ENCODE measurements at places on chromosomes 11 and 22.

DNA sequence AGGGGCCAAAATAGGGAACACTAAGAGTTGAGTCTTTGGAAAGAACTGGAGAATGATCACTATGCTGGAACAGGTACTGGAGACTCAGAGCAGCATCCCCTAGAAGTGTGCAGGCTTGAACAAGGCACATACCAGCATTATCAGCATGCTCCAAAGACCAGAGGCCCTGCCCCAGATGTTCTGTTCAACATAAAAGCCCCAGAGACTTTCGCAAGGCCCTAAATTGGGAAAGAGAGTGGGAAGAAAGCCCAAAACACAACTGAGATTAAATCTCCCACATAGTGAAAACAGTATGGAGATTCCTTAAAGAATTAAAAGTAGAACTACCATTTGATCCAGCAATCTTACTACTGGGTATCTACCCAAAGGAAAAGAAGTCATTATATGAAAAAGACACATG is 9.4 kb downstream of the CNGA4 start:
- DNase-seq = no peak

DNA sequence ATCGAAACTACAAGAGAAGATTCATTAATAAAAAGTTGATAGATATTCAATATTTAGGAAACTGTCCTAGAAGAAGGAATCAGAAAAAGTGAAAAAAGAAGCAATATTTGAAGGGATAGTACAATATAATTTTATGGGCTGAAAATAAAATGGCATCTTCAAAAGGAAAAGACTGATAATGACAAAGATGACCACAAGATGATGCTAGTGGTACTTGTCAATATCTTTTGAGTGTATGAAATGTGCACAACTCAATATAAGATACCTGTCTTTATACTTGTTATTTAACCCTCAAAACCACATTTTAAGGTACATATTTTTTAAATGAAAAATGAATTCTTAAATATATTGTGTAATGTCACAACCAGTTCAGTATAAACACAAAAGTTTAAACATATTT is 1059.6 kb upstream of the RAG2 start:
- DNase-seq = no peak

DNA sequence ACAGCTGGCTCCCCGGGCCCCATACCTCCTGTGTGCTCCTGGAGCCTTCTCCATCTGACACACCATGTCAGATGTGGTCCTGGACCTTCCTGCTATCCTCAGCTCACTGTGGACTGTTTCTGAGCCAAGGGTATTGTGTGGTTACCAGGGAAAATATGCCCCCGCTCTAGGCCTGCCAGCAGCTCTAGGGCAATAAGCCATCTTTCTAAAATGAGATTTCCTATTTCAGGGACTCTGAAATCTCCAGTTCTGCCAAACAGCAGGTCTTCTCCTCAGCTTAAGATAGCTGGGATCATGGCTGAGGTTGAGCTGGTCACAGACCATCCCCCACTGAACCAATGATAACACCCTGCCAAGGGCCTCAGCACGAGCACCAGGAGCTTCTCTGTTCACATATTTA is 227.6 kb downstream of the ST3GAL4 start:
- no peak for DNase-seq

- DNase-seq = no peak
These were observed 139.5 kb upstream of the GUCY1A2 start for GRCh38 chr11:107157809-107158187.

DNA sequence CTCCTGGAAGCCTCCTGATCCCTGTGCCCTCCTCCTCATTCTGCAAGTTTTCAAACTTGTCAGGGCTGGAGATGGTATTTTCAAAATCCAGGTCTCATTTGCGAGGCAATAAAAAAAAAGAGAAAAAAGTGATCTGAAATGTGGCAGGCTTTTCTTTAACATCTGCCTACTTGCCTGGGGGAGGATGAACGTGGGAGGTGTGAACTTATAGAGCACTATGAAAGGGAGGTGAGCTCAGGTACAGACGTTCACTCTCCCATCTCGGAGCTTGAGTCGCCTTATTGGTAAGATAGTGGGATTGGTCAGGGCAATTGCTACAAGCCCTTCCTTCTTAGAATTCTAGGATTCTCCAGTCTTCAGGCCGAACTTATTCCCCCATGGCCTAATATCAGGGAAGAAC is 104.8 kb upstream of the CADM1 start:
- no peak for DNase-seq

DNA sequence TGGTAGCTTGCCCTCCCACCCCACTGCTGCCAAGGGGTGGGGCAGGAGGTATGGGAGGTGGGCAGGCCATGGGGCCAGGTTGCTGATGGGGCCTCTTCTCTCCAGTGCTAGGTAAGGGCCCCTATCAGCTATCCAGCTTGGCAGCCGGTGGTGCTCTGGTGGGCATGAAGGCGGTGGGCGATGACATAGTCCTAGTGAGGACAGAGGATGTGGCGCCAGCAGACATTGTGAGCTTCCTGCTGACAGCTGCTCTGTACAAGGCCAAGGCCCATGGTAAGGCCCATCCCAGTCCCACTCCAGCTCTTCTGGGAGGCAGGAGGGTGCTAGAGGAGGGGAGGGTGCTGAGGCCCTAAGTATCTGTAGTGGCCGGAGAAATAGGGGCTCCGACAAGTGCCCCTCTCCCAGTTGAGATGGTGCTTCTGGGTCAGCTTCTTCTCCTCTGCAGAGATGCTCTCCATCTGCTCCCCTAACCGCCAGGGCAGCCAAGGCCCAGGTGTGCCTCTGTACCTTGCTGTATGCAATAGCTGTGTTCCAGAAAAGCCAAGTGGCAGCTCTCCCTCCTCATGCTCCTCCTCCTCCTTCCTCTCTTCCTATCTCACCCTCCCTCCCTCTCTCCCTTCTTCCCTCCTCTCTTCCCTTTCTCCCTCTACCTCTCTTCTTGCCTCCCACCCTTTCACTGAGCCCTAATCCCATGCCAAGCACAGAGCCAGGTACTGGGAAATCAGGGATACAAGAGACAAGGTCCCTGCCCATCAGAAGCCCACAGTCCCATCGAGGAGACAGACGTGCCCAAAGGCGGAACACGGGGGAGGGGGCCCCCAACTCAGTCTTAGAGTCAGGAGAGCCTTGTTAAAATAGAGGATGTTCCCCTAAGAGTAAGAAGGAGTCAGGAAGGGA is 55.3 kb downstream of the OTOG start:
- no peak for DNase-seq

DNA sequence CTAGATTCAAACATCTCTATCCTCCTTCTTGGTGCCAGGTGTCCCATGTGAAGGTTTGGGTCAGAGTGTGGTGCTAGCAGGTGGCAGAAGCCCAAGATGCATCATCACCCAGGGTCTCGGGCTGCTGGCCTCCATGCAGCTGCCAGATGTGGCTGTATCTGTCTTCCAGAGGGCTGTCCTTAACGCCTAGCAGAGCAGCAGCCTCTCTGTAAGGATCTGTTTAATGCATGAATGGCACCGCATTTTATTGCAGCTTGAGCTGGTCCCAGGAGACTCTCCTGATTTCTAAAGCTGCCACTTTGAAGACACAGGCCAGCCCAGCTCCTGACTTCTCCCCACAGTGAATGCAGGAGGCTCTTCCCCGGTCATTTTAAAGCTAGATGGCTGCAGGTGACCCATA is 26.3 kb downstream of the SLC1A2 start:
- DNase-seq = no peak

DNA sequence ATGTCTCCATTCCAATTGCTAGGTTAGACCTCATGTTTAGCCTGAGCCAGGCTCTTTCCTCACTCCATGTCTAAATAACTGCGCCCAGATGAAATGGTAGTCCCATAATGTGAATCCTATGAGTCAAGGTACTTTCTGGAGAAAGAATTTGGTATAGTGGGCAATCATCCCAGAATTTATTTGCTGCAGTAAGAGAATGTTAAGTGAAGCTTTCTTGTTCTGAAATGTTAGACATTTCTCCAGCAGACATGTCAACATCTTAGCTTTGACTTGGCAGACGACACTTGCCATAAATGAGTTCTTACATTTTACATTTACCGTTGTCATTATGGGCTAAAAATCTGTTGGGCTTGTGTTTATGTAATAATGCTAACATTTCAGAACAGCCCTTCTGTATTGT is 165.2 kb downstream of the PGR start:
- no peak for DNase-seq

GRCh38 chr22:49996119-49996517 is 16.4 kb downstream of the IL17REL start:
- DNase-seq = no peak

DNA sequence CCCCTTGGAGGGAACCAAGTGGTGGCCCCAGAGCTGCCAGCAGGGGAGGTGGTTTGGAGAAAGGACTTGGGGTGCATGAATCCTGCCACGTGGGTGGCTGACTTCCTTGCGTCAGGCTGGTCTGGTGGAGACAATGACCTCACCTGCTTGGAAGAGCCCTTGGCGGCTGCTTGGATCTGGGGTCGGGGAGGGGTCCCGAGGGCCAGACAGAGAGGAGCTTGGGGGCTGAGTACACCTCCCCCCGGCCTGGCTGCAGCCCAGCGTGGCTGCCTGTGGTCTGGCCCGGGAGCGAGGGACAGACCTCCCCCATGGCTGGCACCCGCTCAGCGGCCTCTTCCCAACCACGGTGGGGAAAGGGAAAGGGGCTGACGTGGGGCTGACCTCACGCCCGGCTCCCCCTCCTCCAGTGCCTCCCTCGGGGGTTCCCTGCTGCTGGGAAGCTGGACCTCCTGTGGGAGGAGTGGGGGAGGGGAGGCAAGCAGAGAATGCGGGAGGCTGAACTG is 13.8 kb downstream of the LIF start:
- no peak for DNase-seq

GRCh38 chr11:124915541-124916369 is 3.3 kb upstream of the HEPN1 start:
- DNase-seq = no peak

GRCh38 chr11:2400762-2401435 is 349 bp downstream of the TSSC4 start:
- peak; percentile 15 for DNase-seq

GRCh38 chr11:111124724-111125123 is 120.8 kb upstream of the POU2AF2 start:
- no peak for DNase-seq

DNA sequence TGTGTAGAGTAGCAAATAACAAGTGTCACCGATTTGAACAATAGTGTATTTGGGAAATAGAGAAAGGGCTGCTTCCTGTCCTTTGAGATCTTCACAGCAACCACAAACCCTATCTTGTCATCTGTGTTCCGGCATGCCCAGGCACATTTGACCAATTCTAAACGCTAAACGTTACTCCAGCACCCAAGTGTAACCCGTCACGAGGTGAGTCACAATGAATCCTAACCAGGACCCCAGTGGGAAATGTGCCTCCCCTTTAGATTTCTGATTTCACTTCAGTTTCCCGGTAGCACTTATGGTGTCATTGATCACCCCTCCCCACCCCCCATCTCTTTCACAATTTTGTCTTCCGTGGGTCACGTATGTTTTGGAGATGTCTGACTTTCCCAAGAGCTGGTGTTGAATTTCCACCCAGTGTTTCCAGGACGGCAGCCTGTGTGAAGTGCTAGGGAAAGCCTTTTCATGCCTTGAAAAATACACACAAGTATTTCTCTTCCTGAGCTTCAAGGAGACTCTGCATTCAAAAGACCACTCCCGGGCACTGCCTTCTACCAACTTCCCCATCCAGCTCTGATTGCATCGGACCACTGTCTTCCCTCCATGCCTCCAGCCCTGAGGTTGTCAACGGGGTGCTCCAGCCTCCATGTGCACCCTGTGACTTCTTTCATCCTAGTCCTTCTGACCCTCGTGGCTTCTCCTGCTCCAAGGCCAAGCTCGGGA is 10.5 kb upstream of the C11orf24 start:
- peak; percentile 35 for DNase-seq

GRCh38 chr11:109425554-109425953 is 3.6 kb downstream of the C11orf87 start:
- DNase-seq = no peak

DNA sequence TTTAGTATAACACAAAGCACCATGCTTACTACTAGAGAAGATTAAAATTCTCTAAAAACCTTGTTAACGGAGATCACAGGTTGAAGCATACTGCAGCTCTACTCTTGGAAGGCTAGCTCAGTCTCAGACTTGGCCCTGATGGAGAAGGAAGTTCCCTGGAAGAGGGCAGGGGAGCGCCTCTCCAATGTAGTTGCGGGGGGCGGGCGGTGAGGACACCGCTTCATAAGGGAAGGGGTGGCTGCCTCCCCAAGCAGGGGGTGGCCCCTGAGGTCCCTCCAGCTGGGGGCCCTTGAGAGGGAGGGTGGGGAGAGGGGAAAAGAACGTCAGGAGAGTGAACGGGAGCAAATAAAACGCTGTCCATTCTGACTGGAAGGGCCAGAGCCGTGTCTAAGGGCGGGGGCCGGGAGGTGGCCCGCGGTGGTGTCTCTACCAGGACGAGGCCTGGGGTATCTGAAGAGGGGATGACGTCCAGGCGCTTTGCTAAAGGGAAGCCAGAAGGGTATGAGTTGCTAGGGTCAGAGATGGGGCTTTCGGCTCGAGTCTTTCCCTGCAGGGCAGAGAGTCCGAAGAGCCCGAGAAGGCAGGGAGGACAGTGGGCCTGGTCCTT is 553 bp upstream of the USP47 start:
- DNase-seq = no peak

Measured in stimulated activated CD4-positive, alpha-beta T cell treated with anti-CD3 and anti-CD28 coated beads, Interleukin-4, amount 100 ng/mL, for 24 hours (primary cell).